Heart left ventricle (tissue), 16 donors: ENCODE measurements at places on chromosomes 1 and 21. TPM values are rescaled to one million over a fixed set of nuclear protein-coding genes. Genes with fewer than 3 reads are reported as not detected.

- DNase-seq = no peak
Observed at GRCh38 chr1:56097713-56098112, 481.6 kb downstream of the PLPP3 start.

DNA sequence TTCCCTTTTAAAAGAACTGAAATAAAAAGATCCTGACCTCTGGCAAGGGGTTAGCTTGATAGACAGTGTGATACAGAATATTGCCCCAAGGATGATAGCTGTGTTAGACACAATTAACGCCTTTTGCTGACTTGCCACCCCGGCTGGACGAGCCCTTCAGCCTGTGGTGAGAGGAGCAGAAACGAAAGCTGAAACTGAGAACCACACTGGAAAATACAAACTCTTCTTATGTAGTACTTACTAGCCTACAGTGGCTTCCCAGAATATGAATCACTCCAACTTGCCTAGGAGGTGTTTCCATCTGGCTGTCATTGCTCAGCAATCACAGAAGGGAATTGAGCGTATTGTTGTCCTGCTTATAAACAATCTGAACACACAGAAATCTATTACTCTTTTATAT lies 22.9 kb downstream of the SAMSN1 start:
- DNase-seq = peak; percentile 27

- no peak for DNase-seq
Observed at GRCh38 chr1:1628754-1629429, 3.1 kb upstream of the MMP23B start.

DNA sequence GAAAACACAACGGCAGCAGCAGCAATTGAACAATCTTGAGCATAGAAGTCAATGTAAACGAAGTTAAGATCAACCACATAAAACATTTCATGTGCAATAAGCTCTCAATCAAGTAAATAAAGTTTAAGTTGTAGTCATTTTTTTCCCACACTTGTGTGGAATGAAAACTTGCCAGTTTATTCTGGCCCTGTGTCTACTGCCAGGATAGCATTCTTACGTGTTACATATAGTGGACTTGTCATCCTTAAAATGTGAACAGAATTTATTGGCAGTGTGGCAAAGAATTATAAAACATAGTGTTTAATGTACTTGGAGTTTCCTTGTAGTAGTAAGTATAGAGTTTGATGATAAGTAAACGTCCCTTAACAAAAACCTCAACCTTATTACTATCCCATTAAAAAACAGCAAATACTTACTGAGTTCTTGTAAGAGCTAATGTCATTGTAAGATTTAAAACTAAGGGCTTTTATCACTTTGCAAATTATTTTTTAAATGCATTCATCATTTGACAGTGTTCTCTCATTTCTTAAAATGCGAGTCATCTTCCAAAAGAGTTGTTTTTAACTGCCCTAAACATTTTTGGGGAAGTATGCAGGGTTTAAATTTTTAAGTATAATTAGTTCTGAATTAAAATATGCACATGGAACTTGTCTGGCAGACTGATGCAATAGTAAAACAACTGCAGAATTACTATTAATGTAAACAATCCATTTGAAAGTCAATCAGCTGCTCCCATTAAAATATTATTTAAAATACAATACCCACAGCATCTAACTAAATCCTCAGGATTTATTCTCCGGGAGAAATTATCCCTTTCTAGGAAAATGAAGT lies 7.9 kb downstream of the COX20 start:
- DNase-seq = no peak

FAM167B gene
- total RNA-seq = 3.8 TPM

GRCh38 chr1:230797942-230798365 lies 50.8 kb downstream of the CAPN9 start:
- DNase-seq = no peak

DNA sequence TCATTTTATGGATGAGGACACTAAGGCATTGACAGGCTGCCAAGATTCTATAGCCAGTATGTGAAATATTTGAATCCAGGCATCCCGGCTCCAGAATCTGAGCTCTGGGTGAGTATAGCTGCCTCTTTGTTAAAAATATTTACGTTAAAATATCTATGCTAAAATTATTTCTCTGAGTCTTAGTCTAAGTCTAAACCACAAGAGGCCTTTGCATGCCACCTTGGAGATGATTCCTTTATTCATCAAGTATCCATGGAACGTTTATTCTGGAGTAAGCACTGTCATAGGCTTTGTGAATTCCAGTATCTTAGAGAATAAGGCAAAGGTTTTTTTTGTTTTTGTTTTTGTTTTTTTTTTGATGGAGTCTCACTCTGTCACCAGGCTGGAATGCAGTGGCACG lies 116.4 kb downstream of the GREM2 start:
- DNase-seq = no peak

CFAP74 gene
- total RNA-seq = not detected

ISG20L2 gene
- 10.5 TPM for total RNA-seq

SLC30A1 gene
- total RNA-seq = 29.2 TPM

PHLDA3 gene
- total RNA-seq = 48.1 TPM

LCE1F gene
- total RNA-seq = not detected

LRRC8B gene
- 8.8 TPM for total RNA-seq

DNA sequence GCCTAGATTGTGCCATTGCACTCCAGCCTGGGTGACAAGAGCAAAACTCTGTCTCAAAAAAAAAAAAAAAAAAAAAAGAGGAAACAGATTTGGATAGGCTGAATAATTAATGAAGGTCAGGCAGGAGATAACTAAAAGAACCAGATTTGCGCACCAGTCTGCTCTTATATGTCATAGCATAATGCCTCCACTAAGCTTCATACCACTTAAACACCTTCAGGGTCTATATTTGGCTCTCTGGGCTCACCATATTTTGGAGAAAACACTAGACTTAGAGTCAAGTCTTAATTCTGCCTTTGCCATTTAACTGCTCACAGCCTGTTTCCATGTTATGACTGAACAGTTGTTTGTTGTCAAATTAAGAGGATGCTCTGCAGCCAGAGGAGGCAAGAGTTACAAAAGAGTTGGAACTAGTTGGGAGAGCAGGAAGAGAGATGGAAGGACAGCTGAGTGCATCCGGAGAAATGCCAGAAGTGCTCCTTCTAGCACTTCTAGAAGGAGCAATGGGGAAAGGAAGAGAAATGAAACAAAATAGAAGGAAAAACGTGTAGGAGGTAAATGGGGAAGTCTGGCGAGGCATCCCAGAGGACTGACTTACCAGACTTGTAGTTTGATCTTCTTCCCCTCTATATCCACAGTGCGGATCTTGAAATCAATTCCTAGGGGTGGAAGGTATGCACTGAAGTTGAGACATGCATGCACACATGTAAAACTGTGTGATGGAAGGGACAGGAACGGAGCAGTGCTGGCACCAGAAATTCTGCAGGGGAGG lies 1.8 kb downstream of the RAB13 start:
- no peak for DNase-seq

GRCh38 chr1:21324368-21325141 lies 34.3 kb upstream of the ECE1 start:
- peak; percentile 79 for DNase-seq

PLPPR5 gene
- not detected for total RNA-seq

TEDDM1 gene
- not detected for total RNA-seq

ANKRD35 gene
- total RNA-seq = 1.4 TPM

DNA sequence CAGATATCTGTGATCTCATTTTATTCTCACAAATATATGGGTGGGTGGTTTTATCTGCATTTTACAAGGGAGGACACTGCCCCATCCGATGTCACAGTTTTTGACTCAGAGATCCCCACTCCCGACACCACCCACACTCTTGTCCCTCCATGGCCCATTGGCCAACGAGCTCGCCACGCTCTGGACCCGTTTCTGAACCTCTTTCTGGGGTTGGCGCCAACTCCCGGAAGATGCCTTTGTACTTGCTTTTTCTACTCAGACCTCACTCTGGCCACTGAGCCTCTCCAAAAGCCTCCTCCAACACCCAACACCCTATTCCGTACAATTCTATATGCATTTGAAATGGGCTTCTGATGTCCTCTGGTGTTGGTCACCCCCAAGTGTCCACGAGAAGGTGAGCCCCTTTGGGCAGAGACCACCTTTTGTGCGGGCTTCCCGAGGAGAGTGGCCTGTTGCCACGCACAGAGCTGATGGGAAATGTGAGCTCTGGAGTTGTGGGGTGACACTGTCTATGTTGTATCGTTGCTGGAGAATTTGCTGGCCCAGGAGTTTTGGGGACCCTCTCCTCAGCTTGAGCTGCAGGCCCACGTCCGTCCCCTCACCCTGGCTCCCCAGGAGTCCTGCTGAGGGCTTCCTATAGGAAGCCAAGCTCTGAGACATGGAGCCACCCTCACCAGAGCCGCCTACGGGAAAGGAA lies 366.9 kb upstream of the VAMP3 start:
- DNase-seq = no peak

ANGPTL7 gene
- total RNA-seq = not detected

PLA2G2E gene
- total RNA-seq = not detected

GRCh38 chr21:41613533-41613909 lies 105.6 kb upstream of the TMPRSS2 start:
- no peak for DNase-seq

DNA sequence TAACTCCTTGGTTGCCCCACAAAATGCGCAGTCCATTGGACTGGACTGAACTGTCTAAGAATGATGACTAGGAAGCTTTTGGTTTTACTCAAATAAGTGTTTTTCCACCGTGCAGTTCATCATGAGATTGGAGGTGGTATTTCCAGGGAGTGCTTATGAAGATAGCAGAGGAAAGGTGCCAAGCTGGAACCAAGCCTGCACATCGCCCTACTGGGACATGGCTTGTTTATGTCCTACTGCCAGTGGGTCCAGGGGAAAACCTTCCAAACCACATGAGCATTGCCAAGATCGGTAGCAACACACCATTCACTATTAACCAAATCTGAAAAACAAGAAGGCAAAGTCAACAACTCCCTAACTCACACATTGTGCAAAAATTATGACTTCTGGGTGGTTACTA lies 54.7 kb upstream of the DSCAM start:
- DNase-seq = peak; percentile 45

RGSL1 gene
- total RNA-seq = not detected

- DNase-seq = no peak
Observed at GRCh38 chr1:29956349-29957030, 720.2 kb downstream of the PTPRU start.

DNA sequence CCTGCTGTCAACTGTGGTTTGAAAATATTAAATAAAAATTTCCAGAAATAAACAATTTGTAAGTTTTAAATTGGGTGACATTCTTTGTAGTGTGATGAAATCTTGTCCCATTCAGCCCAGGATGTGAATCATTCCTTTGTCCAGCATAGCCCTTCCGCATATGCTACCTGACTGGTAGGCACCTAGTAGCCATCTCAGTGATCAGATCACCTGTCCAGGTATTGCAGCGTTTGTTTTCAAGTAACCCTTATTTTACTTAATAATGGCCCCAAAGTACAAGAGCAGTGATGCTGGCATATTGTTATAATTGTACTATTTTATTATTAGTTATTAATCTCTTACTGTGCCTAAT lies 351.6 kb upstream of the B3GALT2 start:
- DNase-seq = no peak
